ENCODE measurements at places on chromosomes 16 and 17. TPM values are rescaled to one million over a fixed set of nuclear protein-coding genes. Genes with fewer than 3 reads are reported as not detected.

CACNG1 gene
- not detected for total RNA-seq

TRPV3 gene
- 0.46 TPM for total RNA-seq

ABCC12 gene
- not detected for total RNA-seq

UBE2O gene
- total RNA-seq: 22.3 TPM

PRR15L gene
- 2.4 TPM for total RNA-seq

PVALEF gene
- total RNA-seq: 0.18 TPM

ABCC6 gene
- total RNA-seq: 105 TPM

NPTX1 gene
- not detected for total RNA-seq

GRCh38 chr16:87855852-87856715, 13.2 kb downstream of the SLC7A5 start:
- peaks cover 100% of the 10 kb centered on the region for H3K4me1 ChIP-seq
- peak; percentile 83 for DNase-seq
- peak overlapping the region; percentile 66 for H3K4me3 ChIP-seq
- no peaks in the 10 kb centered on the region for H3K27me3 ChIP-seq
- peaks cover 8% of the 10 kb centered on the region for H3K36me3 ChIP-seq

DNA sequence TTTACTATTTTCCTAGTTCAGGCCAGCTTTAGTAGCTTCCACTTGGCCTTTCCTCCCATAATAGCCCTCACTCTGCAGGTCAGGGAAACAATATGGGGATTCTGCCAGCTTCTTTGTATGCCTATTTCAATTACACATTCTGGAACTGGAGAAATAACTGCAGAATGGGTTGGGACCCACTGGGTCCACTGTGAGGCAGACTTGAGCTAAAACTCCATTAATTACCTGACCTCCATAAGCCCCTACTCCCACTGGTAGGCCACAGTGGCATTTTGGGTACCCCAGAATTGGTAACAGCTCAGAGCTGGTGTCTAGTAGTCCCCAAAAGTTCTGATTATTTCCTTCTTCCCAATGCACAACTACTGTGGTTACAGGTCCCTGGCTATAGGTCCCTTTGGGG, 16.7 kb upstream of the TENT4B start:
- no peak for DNase-seq
- peaks cover 1% of the 10 kb centered on the region for H3K27me3 ChIP-seq
- H3K27ac ChIP-seq: no peak overlapping the region
- no peak overlapping the region for H3K4me3 ChIP-seq
- H3K4me1 ChIP-seq: peaks cover 4% of the 10 kb centered on the region

- DNase-seq: no peak
- H3K27me3 ChIP-seq: peaks cover 13% of the 10 kb centered on the region
Observed at GRCh38 chr16:84817206-84817605, 2.6 kb upstream of the CRISPLD2 start.

- no peaks in the 10 kb centered on the region for H3K36me3 ChIP-seq
- H3K27ac ChIP-seq: no peak overlapping the region
- no peaks in the 10 kb centered on the region for H3K4me1 ChIP-seq
- no peaks in the 10 kb centered on the region for H3K27me3 ChIP-seq
Observed at GRCh38 chr16:19872935-19873334, 11.7 kb downstream of the GPRC5B start.

DNA sequence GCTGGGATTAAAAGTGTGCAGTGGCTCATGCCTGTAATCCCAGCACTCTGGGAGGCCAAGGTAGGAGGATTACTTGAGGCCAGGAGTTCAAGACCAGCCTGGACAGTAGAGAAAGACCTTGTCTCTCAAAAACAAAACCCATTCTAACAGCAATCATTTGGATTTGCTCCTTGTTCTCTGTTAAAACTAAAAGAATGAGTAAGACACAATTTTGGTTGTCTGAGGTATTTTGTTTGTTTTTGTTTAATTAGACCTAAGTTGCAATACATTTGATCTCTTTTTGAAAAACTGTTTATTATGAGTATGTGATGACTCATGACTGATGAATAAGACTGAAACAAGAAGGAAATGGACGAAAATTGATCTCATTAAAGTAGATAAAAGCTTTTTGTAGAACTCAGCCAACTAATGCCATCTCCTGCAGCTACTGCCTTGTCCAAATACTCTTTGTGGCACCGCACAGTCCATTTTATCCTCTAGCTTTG, 29.0 kb downstream of the GLG1 start:
- no peaks in the 10 kb centered on the region for H3K27me3 ChIP-seq
- H3K4me1 ChIP-seq: peaks cover 39% of the 10 kb centered on the region
- no peak for DNase-seq

DNA sequence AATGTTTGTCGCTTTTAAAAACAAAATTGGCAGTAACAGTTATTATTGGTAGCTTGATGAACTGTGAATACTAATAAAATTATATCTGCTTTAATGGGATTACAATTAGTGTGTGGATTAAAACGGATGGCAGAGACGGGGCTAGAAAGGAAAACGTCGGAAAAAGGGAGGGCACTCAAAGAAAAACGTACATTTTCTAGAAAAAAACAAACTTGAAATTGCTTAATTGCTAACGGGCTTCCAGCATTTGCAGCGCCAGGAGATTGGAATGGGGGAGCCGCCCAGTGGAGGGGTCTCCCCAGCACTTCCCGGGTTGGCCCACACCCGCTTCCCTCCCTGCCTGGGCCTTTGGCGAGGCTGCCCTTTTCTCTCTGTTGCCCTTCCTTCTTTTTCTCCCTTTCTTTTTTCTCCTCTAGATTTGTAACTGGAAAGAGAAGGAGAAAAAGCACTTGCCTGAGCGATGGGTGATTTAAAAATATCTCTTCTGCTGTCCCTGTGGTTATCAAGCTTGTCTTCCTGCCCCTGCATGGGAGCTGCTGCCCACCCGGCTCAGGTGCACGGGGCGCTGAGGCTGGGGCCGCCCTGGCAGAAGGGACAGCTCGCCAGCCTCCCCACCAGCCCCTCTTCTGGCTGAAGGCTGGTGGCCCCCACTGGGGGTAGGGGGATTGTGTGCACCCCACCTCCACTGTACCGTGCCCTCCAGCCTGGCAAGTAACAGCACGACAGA, 5.9 kb downstream of the BAHCC1 start:
- no peaks in the 10 kb centered on the region for H3K36me3 ChIP-seq
- H3K27me3 ChIP-seq: peaks cover 3% of the 10 kb centered on the region
- H3K4me3 ChIP-seq: peak overlapping the region; percentile 74
- peaks cover 56% of the 10 kb centered on the region for H3K4me1 ChIP-seq
- DNase-seq: no peak
- no peak overlapping the region for H3K27ac ChIP-seq

DNA sequence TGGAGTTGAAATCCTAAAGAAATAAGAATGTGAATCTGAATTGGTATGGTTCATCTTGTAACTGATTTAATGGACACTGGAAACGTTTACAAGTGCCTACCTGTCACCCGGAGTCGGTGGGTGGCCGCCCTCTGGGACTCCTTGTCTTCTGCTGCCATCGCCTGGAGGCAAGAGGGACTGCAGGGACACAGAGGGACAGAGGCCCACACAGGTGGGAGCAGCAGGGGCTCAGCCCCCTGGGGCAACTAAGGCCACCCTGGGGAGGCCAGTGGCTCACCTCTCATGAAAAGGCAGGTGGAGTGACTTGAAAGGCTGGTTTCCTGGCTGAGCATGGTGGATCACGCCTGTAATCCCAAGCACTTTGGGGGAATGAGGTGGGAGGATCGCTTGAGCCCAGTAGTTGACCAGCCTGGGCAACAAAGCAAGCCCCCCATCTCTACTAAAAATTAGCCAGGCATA, 23.2 kb downstream of the TMEM92 start:
- H3K4me3 ChIP-seq: no peak overlapping the region
- H3K27ac ChIP-seq: no peak overlapping the region
- no peaks in the 10 kb centered on the region for H3K36me3 ChIP-seq
- DNase-seq: peak; percentile 75

GRCh38 chr17:73172252-73172651, 7.4 kb downstream of the SSTR2 start:
- H3K4me1 ChIP-seq: peaks cover 20% of the 10 kb centered on the region
- DNase-seq: no peak
- H3K36me3 ChIP-seq: no peaks in the 10 kb centered on the region

GRCh38 chr17:29085223-29085622, 42.3 kb downstream of the PIPOX start:
- H3K27me3 ChIP-seq: no peaks in the 10 kb centered on the region
- H3K27ac ChIP-seq: no peak overlapping the region
- DNase-seq: no peak
- H3K4me1 ChIP-seq: no peaks in the 10 kb centered on the region
- H3K36me3 ChIP-seq: peaks cover 29% of the 10 kb centered on the region

- no peak overlapping the region for H3K27ac ChIP-seq
- no peaks in the 10 kb centered on the region for H3K4me1 ChIP-seq
- DNase-seq: no peak
- H3K4me3 ChIP-seq: no peak overlapping the region
- peaks cover 12% of the 10 kb centered on the region for H3K36me3 ChIP-seq
- no peaks in the 10 kb centered on the region for H3K27me3 ChIP-seq
Observed at GRCh38 chr16:15726715-15727114, 76.7 kb downstream of the NDE1 start.

- H3K36me3 ChIP-seq: no peaks in the 10 kb centered on the region
- no peaks in the 10 kb centered on the region for H3K27me3 ChIP-seq
- no peak for DNase-seq
- no peak overlapping the region for H3K27ac ChIP-seq
Observed at GRCh38 chr17:1583556-1583955, 21.0 kb upstream of the PITPNA start.

GRCh38 chr16:64269756-64270155, 852.1 kb downstream of the CDH11 start:
- H3K36me3 ChIP-seq: no peaks in the 10 kb centered on the region
- no peaks in the 10 kb centered on the region for H3K4me1 ChIP-seq
- no peak overlapping the region for H3K4me3 ChIP-seq
- H3K27ac ChIP-seq: no peak overlapping the region
- H3K27me3 ChIP-seq: no peaks in the 10 kb centered on the region

Data from HepG2 (cell line).